ENCODE measurements at places on chromosomes 12 and 14.

GRCh38 chr14:78448164-78449094 lies 278.3 kb downstream of the NRXN3 start:
- H3K36me3 ChIP-seq: no peaks in the 10 kb centered on the region
- no peak overlapping the region for H3K27ac ChIP-seq

GRCh38 chr12:74235342-74235741 lies 302.3 kb upstream of the ATXN7L3B start:
- no peak overlapping the region for H3K4me3 ChIP-seq
- H3K27me3 ChIP-seq: no peaks in the 10 kb centered on the region
- no peaks in the 10 kb centered on the region for H3K4me1 ChIP-seq
- H3K27ac ChIP-seq: no peak overlapping the region
- DNase-seq: no peak
- H3K36me3 ChIP-seq: no peaks in the 10 kb centered on the region

DNA sequence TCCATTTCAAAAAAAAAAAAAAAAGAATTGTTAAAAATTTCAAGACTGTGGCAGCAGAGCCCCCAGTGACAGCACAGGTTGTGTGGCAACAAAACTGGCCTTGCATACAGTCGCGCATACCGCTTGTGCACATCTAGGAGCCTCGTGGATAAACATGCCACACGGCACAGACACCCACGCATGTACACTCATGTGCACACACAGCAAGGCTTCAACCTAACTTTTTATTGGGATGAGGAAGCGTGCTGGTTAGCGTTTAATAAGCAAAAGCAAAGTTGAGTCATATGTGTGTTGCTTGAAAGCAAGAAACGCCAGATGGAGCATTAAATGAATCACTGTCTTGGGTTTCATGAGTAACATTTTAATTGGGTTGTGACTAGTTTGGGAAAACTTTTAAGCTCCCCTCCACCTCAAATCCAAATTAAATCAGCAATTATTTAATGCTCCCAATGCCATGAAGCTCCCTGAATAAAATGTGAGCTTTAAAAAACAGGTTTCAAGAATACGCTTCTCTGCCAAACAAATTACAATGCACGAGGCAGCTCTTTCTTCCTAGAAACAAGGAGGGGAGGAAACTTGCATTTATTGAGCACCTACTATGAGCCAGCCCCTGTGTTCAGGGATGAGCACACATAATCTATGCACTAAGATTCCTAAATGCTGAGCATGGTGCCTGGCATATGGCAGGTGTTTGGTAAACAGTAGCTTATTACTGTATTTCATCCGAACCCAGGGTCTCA lies 35.7 kb upstream of the EML1 start:
- H3K4me1 ChIP-seq: peaks cover 4% of the 10 kb centered on the region
- peaks cover 24% of the 10 kb centered on the region for H3K27me3 ChIP-seq
- no peak overlapping the region for H3K27ac ChIP-seq
- no peak overlapping the region for H3K4me3 ChIP-seq
- DNase-seq: no peak
- no peaks in the 10 kb centered on the region for H3K36me3 ChIP-seq

- no peak overlapping the region for H3K27ac ChIP-seq
- H3K36me3 ChIP-seq: no peaks in the 10 kb centered on the region
- no peaks in the 10 kb centered on the region for H3K4me1 ChIP-seq
- no peaks in the 10 kb centered on the region for H3K27me3 ChIP-seq
- no peak overlapping the region for H3K4me3 ChIP-seq
Observed at GRCh38 chr14:47257013-47257412, 418.4 kb downstream of the MDGA2 start.

- no peaks in the 10 kb centered on the region for H3K36me3 ChIP-seq
- no peak overlapping the region for H3K27ac ChIP-seq
- H3K4me3 ChIP-seq: no peak overlapping the region
- no peak for DNase-seq
- H3K27me3 ChIP-seq: peaks cover 24% of the 10 kb centered on the region
- no peaks in the 10 kb centered on the region for H3K4me1 ChIP-seq
Observed at GRCh38 chr12:2588345-2588744, 206.4 kb upstream of the FKBP4 start.

DNA sequence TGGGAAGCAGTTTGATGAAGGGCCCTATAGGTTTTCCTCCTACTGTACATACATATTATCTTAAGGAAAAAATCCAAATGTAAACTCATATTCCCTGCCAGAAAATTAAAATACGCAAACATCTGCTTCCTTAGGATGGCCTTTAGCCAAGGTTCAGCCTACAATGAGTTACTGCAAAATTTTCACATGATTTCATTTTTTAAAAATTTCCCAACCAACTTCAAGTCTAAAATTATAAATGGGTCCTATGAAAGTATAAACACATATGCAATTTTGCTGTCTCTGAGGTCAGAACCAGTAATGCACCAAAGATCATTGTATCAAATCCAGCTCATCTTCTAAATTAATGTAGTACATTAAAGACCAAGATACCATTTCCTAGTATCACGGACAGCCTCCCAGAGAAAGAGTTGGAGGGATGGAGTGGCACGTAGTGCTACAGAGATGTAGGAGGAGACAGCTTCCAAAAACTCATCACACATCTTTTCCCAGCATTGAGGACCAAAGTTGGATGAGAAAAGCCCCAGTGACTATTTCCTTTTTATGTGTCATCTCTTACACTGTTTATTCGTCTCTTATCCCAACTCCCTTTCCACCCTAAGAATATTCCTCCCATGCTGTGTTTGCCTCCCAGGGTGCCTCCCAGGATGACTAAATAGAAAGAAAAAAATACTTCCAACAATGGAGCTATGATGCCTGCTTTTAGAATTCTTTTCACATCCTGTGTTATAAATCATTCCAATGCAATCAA lies 92.3 kb upstream of the SLCO1C1 start:
- H3K27me3 ChIP-seq: no peaks in the 10 kb centered on the region
- DNase-seq: no peak
- H3K27ac ChIP-seq: no peak overlapping the region
- no peaks in the 10 kb centered on the region for H3K36me3 ChIP-seq

GRCh38 chr12:105477873-105478272 lies 147.4 kb downstream of the C12orf75 start:
- no peaks in the 10 kb centered on the region for H3K36me3 ChIP-seq
- H3K27ac ChIP-seq: no peak overlapping the region
- H3K27me3 ChIP-seq: peaks cover 10% of the 10 kb centered on the region
- no peak overlapping the region for H3K4me3 ChIP-seq
- no peak for DNase-seq
- H3K4me1 ChIP-seq: peaks cover 3% of the 10 kb centered on the region

DNA sequence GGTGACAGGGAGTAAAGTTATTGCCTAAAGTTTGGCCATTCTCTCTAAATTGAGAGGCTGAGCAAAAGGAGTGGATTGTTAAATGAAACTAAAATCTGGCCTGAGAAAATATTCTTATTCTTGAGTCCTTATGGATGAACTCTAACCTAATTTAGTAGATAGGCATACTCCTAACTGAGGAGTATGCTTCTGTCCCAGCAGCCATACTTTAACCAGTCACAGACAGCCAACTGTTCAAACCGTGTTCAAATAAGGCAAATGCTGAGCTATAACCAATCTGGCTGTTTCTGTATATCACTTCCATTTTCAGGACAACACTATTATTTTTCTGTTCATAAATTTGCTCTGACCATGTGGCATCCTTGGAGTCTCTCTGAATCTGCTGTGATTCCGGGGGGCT lies 75.9 kb upstream of the RERGL start:
- H3K4me3 ChIP-seq: no peak overlapping the region
- no peaks in the 10 kb centered on the region for H3K36me3 ChIP-seq
- peaks cover 8% of the 10 kb centered on the region for H3K4me1 ChIP-seq

- DNase-seq: no peak
- no peaks in the 10 kb centered on the region for H3K36me3 ChIP-seq
Observed at GRCh38 chr12:62873116-62873825, 61.7 kb downstream of the PPM1H start.

DNA sequence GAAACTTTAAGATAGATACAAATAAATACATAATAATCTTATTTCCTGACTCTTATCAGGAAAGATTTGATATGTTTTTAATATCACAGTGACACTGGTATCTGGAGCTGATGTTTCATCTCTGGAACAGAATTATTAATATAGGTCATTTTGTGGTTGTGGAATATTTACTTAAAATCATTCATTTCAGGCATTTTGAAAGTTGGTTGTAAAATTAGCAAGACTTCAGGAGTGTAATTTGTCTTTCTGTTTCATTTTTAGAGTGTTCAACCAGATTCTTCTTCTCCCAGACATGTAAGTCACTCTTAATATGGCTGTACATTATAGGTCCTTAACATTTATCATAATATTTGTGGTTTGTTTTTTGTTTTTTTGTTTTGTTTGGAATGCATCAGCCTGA lies 115.7 kb downstream of the PCNX1 start:
- no peak overlapping the region for H3K4me3 ChIP-seq
- H3K27me3 ChIP-seq: no peaks in the 10 kb centered on the region
- peaks cover 32% of the 10 kb centered on the region for H3K4me1 ChIP-seq
- H3K36me3 ChIP-seq: peaks cover 42% of the 10 kb centered on the region
- DNase-seq: no peak
- H3K27ac ChIP-seq: peak overlapping the region; percentile 27

DNA sequence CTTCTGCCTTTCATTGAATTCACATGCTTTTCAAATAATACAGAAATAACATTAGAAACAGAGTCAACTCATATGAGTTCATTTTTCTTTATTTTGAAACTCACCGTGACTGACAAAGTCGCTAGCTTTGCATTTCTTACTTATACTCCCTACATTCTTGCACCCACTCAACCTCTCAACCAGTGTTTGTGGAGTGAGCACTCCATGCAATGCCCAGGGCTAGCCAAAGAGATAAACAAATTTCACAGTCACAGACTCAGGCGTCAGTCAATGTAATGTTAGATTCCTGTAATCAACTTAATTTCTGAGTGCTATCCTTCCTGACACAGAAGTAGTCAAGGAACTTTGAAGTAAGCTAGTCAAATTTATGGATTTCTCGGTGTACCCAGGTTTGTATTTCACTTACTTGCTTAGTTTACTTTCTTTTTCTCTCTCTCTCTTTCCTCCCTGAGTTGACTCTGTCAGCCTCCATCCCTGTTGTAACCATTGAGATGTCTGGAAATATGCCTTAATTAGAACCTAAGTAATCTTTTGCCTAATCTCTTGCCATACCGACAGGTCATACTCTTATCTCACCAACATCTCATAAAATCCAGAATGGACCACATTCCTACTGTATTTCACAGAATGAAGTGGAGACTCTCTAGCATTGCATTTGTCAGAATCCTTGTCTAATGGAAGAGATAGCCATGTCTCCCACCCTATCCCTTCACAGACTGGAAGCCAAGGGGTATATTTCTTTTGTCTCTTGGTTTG lies 413.0 kb downstream of the AEBP2 start:
- no peak overlapping the region for H3K27ac ChIP-seq
- no peak for DNase-seq
- H3K4me3 ChIP-seq: no peak overlapping the region

DNA sequence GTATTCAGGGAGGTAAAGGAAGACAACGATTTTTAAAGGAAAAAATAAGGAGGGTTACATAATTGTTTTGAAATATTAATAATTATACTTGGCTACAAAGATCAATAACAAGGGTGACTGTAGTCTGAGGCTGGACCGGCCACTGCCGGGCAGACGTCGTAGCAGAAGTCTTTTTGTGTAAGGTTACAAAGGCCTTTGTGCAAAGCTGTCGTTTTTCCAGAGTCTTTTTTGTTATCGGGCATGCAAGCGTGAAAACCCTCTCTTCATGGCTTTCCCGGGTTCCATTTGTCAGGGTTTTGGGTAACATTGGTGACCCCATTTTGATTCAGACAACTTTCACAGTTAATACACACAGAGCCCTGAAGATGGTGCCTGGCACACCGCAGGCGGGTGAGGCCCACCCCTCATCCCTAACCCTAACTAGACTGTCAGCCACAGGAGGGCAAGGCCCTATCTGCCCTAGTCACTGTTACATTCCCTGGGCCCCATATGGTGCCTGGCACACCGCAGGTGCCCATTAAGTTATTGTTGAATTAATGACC lies 31.3 kb downstream of the RILPL1 start:
- no peak for DNase-seq
- no peaks in the 10 kb centered on the region for H3K4me1 ChIP-seq
- H3K36me3 ChIP-seq: no peaks in the 10 kb centered on the region
- H3K27me3 ChIP-seq: no peaks in the 10 kb centered on the region

DNA sequence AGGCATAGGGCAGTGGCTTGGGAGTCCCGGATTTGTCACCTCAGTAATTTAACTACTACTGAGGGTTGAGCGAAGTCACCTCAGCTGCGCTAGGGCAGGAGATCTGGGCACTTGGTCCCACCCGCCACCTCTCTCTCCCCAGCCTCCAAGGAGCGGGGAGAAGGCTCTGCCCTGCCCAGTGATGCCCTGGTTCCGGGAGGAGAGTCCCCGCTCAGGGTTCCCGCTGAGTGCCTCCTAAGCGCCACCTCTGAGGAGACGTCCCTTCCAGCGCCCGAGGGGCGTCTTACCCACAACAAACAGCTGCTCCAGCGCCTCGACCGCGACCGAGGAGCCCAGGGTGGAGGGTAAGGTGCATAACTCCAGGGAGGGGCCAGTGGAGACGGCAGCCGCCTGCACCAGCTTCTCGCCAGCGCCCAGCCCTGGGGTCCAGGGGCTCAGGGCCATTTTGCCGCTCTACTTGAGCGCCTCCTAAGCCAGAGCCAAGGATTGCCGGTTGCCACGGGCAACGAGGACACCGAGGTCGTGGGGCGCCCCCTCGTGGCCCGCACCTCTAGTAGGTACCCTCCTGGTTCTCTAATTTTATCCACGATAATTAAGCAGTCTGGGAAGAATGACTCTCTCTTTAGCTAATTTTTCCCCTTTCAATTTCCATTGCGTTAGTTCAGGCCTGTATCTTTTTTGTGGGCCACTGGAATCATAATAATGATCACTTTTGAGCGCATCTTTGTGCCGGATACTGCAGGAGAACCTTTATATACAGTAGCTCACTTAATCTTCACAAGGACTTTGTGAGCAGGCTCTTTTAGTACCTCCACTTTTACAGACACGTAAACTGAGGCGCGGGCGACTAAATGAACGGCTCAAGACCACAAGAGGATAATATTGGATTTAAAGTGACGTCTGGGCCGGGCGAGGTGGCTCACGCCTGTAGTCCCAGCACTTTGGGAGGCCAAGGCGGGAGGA lies at the start of gene CCDC175:
CCDC175 (minus strand) TSS at position 481 of the 963 bp plus-strand sequence; CDS start at position 444, 37 bp downstream.
- DNase-seq: peak; percentile 93
- no peaks in the 10 kb centered on the region for H3K36me3 ChIP-seq
- H3K4me1 ChIP-seq: peaks cover 5% of the 10 kb centered on the region

DNA sequence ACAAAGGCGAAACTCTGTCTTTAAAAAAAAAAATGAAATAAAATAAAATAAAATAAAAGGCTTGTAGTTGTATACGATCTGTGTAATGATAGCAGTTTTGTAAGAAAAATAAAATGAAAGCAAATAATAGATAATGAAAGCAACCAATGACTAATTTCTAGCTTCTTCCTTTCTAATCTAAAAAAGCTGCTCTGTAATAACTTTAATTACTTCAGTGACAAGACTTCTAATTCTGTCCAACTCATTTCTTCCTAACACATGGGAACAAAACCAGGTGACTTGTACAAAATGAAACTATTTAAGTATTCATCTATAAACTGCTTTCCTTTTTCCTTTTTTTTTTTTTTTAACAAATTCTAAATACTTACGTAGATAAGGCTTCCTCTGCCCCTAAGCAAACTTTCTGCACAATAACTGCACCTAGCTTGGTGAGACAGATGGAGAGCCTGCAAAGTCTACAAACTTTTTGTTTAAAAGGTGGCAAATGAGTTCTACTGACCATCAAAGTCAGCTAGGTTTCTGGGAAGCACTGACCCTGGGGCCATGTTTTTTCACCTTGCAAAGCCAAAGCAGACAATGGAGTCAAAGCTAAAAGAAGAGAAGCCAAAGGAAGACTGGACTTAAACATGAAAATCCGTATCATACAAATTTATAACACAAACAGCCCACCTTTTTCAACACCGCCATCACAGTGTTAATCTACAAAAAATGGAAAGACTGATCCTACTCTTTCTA lies 28.2 kb downstream of the DENND5B start:
- no peak overlapping the region for H3K27ac ChIP-seq
- H3K4me1 ChIP-seq: no peaks in the 10 kb centered on the region
- no peak overlapping the region for H3K4me3 ChIP-seq
- DNase-seq: no peak
- H3K27me3 ChIP-seq: peaks cover 9% of the 10 kb centered on the region

Measured in activated CD8-positive, alpha-beta T cell treated with anti-CD3 and anti-CD28 coated beads for 36 hours (primary cell).